RWPE2 (cell line): ENCODE measurements at places on chromosomes 13 and 19.

DNA sequence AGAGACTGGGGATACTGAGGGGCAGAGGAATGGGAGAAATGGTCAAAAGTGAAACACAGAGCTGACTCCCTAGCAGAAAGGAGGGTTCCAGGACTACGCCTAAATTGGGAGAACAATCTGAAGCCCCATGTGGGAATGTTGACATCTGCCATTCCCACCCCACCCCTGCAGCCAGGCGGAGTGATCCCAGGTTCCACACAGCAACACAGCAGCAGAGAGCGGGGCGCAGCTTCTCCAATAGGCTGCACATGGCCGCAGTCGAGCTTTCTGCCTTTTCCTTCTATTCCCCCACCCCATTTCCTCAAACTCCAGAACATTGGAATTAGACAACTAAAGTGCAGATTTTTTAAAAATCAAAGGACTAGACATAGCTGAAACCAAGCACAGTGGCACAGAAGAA, 104.7 kb downstream of the UBL3 start:
- no peak for DNase-seq

DNA sequence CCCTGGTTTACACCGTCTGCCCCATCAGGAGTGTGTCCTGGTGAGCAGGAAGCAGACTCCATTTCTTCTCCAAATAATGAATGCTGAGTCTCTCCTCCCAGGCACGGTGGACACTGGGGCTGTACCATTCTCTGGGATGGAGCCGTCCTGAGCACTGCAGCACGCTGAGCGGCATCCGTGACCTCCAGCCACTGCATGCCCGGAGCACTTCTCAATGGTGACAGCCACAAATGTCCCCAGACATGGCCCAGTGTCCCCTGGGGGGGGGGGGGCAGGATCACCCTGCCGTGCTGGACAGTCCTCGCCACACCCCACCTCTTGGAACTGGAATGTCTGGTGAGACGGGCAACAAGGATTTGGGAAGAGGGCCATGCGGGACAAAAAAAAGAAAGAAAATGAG, 37.4 kb downstream of the GNG7 start:
- DNase-seq: no peak

DNA sequence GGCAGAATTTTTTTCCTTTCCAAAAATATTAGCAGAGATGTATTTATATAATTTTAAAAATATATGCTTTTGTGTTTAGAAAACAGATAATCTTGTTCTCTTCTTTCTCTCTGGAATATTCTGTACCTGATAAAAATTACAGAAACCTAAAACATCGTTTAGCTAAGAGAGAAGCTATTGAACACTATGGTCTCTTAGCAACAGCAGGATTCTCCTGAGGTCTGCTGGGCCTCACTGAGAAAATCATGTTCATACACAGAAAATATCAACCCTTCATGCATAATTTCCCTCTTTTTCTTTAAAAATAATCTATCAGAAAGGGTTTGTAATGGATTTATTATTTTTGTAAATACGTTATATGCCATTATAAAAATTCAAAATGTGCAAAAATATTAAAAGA, 242.2 kb downstream of the DCLK1 start:
- no peak for DNase-seq

- DNase-seq: no peak
Observed at GRCh38 chr13:107266657-107267056, 698.7 kb upstream of the ARGLU1 start.

GRCh38 chr19:3778899-3779723, 7.1 kb downstream of the MATK start:
- no peak for DNase-seq

DNA sequence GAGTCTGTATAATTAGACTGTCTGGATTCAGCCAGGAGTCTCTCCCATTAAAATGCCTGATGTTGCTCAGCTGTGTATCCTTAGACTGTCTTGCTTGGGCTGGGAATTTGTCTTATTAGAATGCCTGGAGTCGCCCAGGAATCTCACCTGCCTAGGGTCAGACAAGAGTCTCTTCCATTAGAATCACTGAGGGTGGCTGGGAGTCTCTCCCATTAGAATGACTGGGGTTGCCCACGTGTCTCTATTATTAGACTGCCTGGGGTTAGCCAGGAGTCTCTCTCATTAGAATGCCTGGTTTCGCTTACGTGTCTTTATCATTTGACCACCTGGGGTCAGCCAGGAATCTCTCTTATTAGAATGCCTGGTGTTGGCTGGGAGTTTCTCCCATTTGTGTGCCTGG, 1450.0 kb downstream of the UQCRFS1 start:
- DNase-seq: no peak

- peak; percentile 1 for DNase-seq
Observed at GRCh38 chr19:27679905-27680304, 1533.0 kb downstream of the UQCRFS1 start.

DNA sequence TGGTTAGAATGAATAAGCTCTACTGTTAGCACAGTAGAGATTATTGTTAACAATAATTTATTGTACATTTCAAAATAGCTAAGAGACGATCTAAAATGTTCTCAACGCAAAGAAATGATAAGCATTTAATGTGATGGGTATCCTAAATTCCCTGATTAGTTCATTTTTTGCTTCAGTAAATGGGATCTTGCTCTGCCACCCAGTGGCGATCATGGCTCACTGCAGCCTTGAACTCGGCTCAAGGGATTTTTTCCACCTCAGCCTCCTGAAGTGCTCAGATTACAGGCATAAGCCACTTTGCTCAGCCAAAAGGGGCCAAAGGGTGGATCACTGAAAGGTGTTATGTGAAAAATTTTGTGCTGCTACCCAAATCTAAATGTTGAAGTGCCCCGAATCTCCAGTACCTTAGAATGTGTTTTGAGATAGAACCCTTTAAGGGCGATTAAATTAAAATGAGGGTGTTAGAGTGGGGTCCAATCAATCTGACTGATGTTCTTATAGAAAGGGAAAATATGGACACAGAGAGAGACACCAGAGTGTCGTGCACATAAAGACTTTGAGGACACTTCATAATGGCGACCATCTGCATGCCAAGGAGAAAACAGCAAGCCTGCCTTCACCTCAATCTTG, 31.5 kb upstream of the ZNF766 start:
- no peak for DNase-seq

- DNase-seq: no peak
Observed at GRCh38 chr19:21454901-21455300, 50.5 kb upstream of the ZNF429 start.

DNA sequence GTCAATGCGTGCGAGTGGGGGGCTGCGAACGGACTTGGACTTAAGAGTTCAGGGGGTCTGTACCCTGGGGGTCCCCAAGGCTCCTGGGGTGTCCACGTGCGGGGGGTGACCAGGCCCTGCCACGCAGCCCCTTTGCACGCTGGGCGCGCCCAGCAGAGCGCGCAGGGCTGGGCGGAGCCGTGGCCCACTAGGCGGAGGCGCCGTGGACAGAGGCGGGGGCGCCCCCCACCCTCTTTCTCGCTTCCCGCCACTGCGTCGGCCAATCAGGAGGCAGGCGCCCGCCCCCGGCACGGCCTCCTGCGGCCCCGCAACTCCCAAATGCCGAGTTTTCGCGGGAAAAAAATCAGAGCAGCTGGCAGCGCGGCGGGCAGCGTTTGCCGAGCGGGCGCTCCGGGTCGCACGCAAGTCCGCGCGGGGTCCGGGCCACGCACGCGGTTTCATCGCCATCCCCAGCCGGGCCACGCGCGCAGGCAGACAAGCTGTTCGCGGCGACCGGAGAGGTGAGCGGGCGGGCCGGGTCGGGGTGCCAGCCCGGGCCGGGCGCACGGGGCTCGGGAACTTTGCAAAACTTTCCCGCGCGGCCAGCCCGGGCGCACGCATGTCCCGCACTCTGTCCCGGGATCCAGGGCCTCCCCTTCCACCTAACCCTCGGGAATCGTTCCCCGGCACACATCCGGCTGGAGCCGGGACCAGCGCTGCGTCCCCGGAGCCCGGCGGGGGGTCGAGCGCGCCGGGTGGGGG, at the start of gene UHRF1:
TSS of gene UHRF1 (plus strand) at position 346 of the 741 bp plus-strand sequence. CDS start 1,385 bp downstream, outside the sequence.
- no peak for DNase-seq

DNA sequence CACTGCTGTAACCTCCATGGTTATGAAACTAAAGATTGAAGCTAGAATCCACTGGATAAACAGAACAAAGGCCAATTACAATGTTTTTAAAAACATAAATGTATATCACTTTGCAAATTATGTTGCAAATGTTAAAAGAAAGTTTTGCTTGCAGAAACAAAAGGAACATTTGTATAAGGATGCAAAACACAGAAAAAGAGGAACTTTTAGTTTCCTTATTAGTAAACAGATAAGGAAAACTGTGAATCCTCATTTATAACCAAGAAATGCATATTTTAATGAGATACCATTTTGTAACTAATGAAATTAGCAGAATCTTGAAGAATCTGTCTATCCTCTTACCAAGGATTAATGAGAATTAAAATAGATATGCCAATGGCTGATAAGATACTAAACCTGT, 32.3 kb downstream of the LPAR6 start:
- no peak for DNase-seq

DNA sequence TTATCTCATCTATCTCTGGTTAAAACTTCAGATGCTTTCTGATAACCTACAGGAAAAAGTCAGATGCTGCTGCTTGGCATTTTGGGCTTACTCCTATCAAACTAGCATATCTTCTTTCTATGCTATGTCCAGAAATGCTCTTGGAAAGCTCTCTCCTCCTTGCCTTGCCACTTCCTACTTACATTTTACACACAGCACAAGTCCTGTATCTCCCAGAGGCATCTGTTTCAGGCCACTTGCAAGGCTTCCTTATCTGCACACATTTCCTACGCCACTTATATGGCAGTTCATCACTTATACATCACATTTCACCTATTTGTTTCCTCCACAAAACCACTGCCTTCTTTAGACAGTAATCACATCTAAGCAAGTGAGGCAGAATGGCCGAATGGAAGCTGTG, 220.3 kb downstream of the DNAJC15 start:
- DNase-seq: no peak

- no peak for DNase-seq
Observed at GRCh38 chr13:91078093-91078679, 269.3 kb upstream of the MIR17HG start.

DNA sequence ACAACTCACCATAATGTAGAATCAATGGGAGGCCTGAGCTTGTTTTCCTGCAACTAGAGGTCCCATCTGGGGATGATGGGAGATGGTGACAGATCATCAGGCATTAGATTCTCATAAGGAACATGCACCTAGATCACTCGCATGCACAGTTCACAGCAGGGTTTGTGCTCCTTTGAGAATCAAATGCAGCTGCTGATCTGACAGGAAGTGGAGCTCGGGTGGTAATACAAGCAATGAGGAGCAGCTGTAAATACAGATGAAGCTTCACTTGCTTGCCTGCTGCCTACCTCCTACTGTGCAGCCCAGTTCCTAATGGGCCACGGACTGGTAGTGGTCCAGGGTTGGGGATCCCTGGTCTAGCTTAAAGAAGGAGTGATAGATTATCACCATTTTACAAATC, 33.0 kb downstream of the KPNA3 start:
- no peak for DNase-seq

- no peak for DNase-seq
Observed at GRCh38 chr13:107799001-107799400, 416.3 kb downstream of the LIG4 start.

DNA sequence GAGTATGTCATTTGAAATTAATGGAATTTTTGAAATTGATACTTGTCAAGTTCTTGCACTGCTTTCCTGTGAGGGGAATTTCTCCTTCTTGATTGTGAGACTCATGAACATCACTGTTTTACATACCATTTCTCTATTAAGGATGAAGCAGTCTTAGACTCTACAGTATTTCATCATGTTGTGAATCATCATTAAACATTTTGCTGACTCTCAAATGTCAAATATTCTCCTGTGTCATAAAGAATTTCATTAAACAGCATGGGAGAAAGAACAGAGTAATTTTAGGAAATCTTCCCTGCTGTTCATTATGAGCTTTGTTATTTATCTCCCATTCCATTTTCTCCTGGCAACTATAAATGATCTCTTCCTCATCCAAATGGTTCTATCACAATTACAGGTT, 729.0 kb downstream of the PCDH9 start:
- DNase-seq: no peak

DNA sequence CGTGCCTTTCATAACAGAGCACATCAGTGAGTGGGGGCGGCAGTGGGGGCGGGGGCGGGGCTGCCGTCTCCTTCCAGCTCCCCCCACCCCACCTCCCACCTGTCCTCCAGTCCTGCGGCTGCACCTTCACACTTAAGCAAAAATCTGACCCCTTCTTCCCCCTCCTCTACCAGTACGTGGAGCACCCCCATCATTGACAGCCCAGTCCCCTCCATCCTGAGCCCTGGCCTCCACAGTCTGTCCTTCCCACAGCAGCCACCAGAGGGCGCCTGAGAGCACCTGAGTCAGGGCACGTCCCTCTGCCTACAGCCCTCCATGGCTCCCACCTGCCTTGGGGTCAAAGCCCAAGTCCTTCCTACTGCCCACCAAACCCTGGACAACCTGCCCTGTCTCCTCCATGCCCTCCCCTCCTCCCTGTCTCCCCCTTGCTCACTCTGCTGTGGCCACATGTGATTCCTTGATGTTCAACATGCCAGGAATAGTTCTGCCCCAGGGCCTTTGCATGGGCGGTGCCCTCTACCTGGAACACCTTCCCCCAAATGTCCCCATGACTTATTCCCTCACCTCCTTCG, 4.0 kb downstream of the EBI3 start:
- DNase-seq: no peak

- DNase-seq: no peak
Observed at GRCh38 chr13:65650321-65650720, 1579.8 kb downstream of the PCDH9 start.

GRCh38 chr13:113922412-113923118, 51.3 kb downstream of the C13orf46 start:
- DNase-seq: peak; percentile 31

- no peak for DNase-seq
Observed at GRCh38 chr19:35000647-35001501, 751 bp downstream of the GRAMD1A start.

- DNase-seq: no peak
Observed at GRCh38 chr13:107580741-107581412, 634.5 kb downstream of the LIG4 start.

- DNase-seq: no peak
Observed at GRCh38 chr19:34841780-34842179, 68.8 kb upstream of the ZNF599 start.

- no peak for DNase-seq
Observed at GRCh38 chr13:24050292-24050711, 110.2 kb upstream of the SPATA13 start.

GRCh38 chr19:6108721-6109633, 1.3 kb downstream of the RFX2 start:
- no peak for DNase-seq

DNA sequence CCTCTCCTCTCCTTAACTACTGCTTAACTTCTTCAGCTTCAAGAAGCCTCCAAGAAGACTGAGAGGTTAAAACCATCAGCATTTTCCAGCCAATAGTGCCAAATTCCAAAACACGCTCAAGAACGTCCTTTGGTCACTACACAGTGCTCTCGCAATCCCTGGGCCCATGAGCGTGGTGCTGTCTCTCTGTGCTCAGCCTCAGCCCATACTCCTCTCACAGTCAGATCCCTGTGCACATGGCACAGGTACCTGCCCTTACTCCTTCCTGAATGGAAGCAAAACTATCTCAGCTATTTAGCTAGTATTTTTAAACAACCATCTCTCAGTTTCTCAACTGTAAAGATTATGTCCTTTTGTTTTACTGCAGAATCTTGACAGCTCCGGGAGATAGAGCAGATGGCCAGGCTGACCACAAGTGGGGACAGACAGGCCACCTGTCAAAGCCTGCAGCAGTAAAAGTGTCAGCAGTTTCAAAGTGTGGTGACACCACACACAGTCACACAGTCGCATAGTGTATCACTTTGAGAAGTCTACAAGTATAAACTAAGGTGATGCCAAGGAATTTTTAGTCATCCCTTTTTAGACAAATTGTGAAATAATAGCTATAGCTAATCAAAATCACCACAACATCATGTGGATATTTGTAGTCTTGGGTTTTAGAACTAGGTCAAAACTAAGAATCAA, 35.7 kb downstream of the DZIP1 start:
- no peak for DNase-seq
